LoVo (cell line): ENCODE measurements at places on chromosomes 5 and 9.

DNA sequence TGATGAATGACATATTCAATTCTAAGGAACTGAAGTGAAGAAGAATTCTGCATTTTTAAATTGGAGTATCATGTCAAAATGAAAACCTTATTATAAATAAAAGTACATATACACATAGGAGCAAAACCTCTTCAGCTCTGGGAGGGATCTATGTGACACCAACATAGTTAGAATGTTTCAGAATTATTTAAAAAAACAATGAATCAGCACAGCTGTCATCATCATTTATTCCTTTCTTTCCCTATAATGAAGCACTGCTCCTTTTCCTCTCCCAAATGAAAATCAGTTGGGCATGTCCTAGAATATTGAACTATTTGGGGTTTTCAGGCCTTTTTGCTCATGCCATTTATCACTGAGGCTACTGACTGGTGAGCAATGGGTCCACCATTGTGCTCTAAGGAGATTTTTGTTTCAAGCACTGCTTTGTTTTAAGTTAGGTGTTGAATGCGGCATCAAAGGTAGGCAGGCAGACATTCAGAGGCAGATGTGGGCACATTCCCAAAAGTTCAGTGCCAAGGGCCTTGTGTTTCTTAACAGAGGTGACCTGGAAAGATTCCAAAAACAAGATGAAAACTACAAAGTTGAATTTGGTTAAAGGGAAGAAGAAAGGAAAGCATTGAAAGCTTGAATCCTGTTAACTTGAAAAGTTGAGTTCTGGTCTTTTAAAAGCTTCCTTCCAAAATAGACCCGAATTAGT, 126.4 kb upstream of the ADAMTSL1 start:
- no peak for DNase-seq

- DNase-seq: no peak
Measured at GRCh38 chr5:127176769-127177168, 103.5 kb upstream of the C5orf63 start.

- no peak for DNase-seq
Measured at GRCh38 chr5:6175172-6175854, 203.0 kb downstream of the MED10 start.

DNA sequence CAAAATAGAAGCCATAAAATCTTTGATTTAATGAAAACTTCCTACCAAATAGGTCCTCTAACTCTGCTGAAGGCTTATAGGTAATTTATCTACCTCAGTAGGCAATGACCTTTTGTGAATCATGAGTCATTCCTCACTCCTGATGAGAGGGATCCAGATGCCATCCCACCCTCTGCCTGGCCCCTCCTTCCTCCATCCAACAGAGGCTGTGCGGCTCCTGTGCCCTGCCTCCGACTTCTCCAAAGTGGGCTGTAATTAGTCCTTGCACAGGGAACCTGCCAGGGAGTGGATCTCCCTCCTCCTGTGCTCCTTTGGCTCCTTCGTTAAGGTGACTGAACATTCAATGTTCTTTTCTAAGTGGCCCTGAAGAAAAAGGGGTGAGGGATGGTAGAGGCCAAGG, 213.9 kb upstream of the TBCA start:
- no peak for DNase-seq

DNA sequence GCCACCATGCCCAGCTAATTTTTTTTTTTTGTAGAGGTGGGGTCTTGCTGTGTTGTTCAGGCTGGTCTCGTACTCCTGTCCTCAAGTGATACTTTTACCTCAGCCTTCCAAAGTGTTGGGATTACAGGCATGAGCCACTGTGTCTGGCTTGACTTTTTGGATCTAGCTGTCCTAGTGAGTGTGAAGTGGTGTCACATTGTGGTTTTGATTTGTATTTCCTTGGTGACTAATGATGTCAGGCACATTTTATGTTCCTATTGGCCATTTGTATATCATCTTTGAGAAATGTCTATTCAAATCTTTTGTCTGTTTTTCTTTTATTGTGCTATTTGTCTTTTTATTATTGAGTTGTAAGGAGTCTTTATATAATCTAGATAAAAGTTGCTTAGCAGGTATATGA, 53.5 kb upstream of the MCCC2 start:
- no peak for DNase-seq

- peak; percentile 77 for DNase-seq
Measured at GRCh38 chr5:93078082-93079038, 502.7 kb downstream of the NR2F1-AS1 start.

- DNase-seq: no peak
Measured at GRCh38 chr5:119808024-119808423, 178.7 kb downstream of the FAM170A start.

DNA sequence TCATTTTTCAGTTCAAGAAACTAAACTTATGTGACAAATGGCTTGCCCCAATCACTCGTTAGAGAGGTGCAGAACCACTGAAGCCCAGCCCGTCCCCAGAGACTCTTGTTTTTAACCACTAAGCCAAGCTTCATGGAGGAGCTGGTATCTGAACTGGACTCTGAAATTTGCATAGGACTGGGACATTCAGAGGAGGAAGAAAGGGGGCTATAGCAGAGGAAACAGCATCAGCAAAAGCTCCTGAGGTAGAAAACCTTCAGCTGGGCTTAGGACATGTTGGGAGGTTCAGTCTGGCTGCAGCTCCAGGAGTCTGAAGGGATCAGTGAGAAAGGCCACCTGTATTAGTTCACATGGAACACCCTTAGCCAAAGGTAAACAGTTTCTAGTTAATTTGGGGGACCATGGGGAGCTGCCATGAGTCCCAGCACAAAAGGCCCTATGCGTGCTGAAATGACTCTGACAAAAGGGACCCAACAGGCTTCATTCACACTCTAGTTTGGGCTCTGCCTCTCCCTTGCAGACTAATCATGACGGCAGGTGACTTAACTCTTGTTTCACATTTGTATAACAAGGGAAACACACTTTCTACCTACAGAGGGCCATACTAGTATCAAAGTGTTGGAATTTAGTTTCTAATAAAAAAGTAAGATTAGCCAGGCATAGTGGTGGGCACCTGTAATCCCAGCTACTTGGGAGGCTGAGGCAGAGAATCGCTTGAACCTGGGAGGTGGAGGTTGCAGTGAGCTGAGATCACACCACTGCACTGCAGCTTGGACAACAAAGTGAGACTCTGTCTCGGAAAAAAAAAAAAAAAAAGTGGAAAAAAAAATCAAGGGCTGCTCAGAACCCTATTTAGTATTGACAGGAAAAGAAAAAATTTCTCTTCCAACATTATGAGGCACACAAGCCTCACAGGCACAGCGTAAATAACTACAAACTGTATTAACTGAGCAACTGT, 10.2 kb downstream of the FBXO10 start:
- DNase-seq: no peak

DNA sequence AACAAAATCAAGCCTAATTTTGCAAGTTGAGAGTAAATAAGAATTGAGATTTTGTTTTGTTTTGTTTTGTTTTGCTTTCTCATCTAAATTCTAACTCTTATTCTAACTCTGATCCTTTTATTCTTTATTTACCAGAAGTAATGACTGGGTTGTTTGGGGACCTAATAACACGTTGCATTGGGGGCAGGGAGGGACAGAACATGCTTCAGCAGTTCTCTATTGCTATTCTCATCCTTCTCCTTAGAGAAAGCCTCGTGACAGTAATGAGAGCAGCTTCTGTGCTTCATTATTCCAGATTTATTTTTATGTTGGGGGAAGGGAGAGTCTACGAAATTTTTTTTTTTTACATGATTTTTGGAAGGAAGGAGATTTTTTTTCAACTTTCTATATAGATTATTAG, 21.1 kb downstream of the CPEB4 start:
- no peak for DNase-seq

GRCh38 chr9:4700091-4700490, 20.7 kb downstream of the CDC37L1 start:
- DNase-seq: no peak

DNA sequence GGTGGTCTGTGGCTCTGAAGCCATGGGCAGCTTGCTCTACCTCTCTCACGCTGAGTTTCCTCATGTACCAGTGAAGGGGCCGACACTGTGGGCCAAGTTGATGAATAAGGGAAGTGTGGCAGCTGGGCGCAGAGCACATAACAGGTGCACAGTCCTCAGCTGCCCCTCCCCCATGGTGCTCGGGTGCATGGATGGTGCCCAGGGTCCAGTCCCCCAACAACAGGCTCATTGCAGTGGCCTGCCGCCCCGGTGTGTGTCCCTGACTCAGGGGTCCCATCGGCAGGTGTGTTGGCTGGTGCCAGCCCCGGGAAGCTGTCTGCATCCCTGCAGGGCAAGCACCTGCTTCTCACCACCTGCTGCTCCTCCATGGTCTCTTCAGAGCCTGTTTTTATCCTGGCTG, 36.6 kb downstream of the COL5A1 start:
- no peak for DNase-seq

DNA sequence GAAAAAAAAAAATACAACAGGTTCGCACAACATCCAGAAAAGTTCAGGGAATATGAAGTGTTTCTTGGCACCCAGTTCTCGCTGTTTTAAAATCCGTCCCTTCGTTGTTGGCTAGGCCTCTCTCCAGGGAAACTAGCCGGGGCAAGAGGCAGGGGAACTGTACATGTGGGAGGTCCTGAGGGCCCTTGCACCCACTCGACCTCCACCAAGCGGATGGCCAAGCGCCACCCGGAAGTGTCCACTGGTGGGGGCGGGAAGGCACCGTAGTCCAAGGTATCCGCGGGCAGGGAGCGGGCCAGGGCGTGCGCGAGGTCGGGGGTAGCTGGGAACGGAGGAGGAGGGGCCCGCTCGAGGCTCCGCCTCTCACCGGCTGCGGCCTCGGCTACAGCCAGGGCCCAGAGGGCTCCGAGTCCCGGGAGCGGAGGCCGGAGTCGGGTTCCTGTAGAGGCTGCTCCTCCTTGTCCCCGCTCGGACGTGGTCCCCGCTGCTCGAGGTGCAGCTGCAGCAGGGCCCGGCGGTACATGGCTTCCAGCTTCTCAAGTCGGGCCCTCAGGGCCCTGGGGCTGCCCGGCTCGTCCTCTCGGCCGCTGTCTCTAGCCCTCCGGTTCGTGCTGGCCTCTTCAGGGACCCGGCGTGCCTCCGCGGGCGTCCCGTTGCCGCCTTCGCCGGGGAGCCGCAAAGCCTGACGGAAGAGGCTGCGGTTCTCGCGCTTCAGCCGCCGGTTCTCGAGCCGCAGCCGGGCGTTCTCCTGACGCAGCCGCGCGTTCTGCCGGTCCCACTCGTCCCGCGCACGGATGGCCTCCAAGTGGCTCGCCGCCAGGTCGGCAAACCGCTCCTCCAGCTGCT, 720 bp downstream of the TUSC1 start:
- no peak for DNase-seq

- DNase-seq: no peak
Measured at GRCh38 chr5:145521066-145521465, 314.1 kb downstream of the PRELID2 start.

GRCh38 chr5:117255211-117256027, 680.8 kb upstream of the SEMA6A start:
- DNase-seq: no peak

DNA sequence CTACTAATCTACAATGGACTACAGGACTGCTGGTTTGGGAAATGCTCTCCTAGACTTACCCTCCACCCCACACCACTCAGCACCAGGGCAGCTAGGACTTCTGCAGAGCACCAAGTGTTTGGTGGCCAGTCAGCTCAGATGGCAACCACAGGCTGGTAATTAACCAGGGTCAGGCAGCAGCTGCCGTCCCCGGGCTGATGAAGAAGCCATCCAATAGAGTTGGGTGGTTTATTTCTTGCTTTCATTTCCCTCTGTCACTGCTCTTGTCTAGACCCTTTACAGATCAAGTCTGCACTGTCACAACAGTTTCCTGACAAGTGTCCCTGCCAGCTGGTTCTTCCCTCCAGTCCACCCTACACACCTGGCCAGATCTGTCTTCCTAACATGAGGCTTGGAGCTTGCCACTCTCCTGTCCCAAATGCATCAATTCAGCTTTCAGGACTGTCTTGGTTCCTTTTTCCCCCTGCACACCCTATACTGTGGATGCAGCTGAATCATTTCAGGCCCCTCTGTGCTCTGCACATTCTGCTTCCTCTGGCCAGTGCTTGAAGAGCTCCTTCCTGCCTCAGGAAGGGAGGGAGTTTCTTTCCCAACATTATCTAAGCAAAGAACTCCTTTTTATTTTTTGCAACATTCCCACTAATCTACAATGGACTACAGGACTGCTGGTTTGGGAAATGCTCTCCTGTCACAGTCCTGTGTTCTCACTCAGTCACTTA, 30.2 kb upstream of the HSPA9 start:
- DNase-seq: no peak
